Kidney capillary endothelial cell (primary cell): ENCODE measurements at places on chromosomes 2 and 18.

- no peak for DNase-seq
These were observed 430.3 kb downstream of the XIRP2 start for GRCh38 chr2:167318581-167318980.

- DNase-seq = no peak
These were observed 123.9 kb downstream of the MC4R start for GRCh38 chr18:60248336-60249330.

DNA sequence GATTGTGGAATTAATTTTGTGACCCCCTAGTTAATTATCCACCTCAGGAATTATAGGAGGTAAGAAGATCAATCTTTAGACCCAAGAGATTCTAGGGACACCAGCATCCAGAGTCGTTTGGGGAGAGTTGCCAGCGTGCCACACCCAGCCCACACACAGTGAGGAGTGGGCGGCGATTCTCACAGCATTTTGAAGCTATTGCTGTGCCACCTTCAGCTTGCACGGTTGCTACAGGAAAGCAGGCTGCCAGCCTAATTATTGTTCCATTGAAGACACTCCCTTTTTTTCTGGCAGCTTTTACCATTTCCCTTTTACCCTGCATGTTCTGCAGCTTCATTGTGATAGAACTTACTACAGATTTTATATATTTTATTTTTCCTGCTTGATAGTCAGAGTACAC, 13.1 kb upstream of the MYL12A start:
- no peak for DNase-seq

DNA sequence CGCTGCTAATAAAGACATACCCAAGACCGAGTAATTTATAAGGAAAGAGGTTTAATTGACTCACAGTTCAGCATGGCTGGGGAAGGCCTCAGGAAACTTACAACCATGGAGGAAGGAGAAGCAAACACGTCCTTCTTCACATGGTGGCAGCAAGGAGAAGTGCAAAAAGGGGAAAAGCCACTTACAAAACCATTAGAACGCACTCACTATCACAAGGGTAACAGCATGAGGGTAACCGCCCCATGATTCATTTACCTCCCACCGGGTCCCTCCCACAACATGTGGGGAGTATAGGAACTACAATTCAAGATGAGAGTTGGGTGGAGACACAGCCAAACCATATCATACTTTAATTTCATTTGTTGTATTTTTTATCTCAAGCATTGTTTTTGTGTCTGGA, 67.5 kb downstream of the ATP9B start:
- no peak for DNase-seq

DNA sequence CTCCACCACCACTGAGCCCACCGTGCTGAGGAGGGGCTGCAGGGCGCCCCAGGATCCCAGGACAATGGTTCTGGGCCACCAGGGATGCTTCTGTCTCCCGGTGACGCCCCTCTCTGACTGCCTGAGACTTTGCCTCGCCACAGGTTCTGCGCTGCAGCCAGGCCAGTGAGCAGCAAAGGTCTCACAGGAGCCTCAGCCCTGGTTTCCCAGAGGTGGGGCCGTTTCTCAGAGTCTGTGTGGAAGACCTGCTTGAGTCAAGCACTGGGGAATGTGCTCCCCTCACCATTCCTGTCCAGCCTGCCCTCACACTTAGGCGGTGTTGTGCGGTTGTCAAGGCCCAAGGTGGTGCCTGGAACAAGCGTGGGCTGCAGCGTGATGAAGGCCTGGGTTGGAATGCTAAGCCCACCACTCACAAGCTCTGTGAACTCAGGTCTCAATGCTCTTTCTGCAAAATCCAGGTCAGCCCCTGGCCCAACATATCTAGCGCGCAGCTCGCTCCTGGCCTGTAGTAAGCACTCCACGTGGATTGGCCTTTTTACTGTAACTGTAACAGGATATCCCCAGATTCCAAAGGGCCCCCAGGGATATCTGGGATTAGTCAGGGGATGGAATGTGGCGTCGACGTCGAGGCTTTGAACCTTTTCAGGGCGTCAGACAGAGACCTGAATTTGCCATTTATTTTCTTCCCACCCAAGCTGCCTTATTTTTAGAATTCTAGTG, 47.6 kb downstream of the PLB1 start:
- no peak for DNase-seq

DNA sequence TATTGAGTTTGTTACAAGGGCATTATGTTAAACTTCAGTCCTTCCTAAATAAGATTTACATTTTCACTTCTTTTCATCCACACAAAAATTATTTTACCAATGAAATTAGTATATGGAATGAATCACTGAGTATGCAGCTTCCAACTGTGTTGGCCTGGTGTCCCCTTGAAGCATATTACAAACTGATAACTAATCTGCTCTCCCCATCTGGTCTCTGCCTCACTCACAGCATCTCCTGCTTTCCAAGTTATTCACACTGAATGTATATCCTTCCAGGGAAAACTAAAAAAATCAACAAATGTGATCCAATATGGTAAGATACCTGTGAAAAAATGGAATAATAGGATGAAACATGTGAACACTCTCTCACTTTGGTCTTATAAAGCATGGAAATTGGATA, 90.0 kb upstream of the NYAP2 start:
- no peak for DNase-seq

GRCh38 chr18:31424383-31424988, 23.1 kb upstream of the DSG3 start:
- peak; percentile 14 for DNase-seq

DNA sequence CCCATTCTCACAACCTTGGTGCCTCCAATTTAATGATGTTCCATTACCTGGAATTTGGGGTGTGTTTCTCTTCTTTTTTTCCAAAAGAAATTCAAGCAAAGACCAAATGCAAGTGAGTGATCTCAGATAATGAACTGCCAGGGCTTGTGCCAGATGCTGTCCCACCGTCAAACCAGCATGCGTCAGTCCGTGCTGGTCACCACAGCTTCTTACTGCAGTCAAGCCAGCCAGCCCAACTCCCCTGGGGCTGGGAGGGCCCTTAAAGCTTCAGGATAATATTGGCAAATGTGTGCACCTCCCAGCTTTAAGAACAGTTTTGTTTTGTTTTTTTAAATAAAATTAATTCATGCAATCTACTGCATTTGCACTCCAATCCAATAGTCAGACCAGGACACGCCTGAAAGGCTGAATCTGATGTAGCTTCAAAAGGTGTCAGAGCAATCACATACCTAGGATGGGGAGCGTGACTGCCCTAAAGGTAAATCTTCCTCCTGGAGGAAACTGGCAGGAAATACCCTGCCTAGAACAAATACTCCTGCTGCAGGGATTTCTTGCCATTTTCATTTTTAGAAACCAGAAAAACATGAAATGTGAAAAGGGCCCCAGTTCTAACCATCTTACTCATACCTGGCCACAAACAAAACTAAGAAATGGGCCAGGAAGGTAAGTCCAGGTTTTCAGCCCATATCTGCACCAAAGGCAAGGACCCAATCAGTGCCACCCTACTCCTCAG, 26.8 kb upstream of the SP3 start:
- no peak for DNase-seq

DNA sequence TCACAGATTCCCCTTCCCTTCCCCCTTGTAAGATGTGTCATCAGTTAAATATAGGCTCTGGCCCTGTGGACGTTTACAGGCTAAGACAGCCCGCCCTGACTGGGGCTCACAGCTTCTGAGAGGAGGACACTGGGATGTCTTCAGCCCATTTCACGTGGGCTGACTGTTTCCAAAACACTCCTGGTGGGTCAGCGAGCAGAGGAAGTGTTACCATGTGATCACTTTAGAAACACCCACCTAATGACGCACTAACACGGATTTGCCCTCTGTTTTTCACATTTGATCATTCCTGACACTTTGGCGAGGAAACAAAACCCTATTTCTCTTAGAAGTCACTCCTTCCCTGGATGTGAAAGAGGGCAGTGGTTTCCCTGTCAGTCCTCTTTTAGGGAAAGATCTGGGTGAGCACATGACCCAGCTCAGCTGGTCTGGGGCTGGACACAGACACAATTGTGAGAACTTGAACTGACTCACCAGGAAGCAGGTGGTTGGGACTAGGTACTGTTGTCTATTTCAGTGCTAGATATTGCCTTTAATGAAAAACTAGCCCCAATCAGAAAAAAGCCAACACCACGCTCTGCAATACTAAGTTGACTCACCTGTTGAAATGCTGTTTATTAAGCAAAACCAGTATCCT, 38.8 kb downstream of the BMP10 start:
- peak; percentile 90 for DNase-seq

GRCh38 chr2:168912901-168913369, 11.8 kb downstream of the G6PC2 start:
- DNase-seq = no peak

GRCh38 chr2:98468621-98469236, 24.1 kb downstream of the INPP4A start:
- DNase-seq = no peak
